Myocyte (in vitro differentiated cells): ENCODE measurements at places on chromosomes 11 and 22.

GRCh38 chr11:45280449-45280848 is 5.7 kb downstream of the SYT13 start:
- DNase-seq: no peak

GRCh38 chr11:123616505-123617198 is 37.8 kb downstream of the SCN3B start:
- DNase-seq: peak; percentile 88

- DNase-seq: no peak
Measured at GRCh38 chr22:47446331-47446730, 683.9 kb downstream of the TBC1D22A start.

- DNase-seq: no peak
Measured at GRCh38 chr11:134561331-134561720, 149.3 kb upstream of the B3GAT1 start.

DNA sequence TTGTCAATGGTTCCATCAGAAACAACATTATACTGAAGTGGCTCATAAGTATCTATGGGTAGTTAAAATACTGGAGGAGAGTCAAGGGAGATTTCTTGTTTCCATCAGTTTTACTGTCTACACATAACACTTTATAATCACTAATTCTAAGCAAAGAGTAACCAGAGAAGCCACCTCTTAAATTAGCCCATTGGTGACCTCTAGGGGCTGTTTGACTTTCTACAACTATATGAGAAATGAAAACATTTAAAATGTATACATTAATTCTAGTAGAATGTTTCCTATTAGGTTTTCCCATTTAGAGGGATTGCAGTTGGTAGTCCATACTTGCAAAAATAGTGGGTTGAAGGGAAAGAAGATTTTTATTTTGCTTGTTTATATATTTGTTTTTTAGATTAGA is 504.3 kb downstream of the FAM181B start:
- DNase-seq: no peak

DNA sequence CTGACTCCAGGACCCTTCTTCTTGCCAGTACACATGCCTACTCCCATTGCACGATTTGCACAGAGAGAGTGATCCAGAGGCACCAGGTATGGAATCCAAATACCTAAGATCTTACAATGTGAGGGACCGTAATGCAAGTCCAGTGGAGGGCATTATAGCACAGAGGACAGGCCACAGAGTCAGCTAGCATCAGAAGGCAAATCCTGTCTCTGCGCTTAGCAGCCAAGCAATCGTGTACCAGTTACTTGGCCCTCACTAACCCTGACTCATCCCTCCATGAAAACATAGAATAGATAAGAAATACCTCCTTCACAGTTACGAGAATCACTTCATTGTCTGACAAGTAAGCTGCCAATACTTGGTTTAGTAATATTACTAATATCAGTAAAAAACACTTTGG is 69.7 kb upstream of the SLC6A5 start:
- no peak for DNase-seq

- no peak for DNase-seq
Measured at GRCh38 chr11:112212710-112213109, 13.5 kb upstream of the PTS start.

GRCh38 chr11:39011797-39012196 is 2413.8 kb upstream of the RAG2 start:
- no peak for DNase-seq

DNA sequence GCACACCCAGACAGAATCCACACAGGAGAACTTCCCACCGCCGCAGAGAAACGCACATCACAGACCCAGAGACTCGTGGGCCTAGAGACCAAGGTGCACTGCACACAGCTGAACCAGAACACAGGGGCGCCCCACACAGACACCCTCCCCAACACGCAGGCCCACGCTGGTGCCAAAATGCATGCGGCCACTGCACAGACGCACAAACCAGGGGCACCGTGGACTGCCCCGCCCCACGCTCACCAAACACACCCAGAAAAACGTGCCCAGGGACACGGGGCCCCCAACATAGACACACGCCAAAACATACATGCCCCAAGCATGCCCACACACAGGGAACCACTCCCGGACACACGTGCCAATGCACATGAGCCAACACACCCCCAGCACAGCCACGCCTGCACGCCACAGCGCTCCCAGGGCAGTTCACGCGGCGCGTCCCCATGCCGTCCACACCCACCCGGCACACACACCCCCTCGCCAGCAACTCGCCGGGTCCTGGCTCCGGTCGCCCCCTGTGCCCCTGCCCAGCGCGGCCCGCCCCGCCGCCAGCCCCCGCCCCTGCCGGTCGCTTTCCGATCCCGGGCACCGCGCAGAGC is 7.8 kb downstream of the ELFN2 start:
- DNase-seq: no peak

GRCh38 chr11:22337596-22338485 is at the start of gene SLC17A6:
TSS of gene SLC17A6 (plus strand) at chr11:22338381. CDS start at chr11:22338534, 153 bp downstream.
- peak; percentile 56 for DNase-seq

GRCh38 chr11:19803506-19803998 is 90.9 kb downstream of the NAV2 start:
- DNase-seq: no peak

- DNase-seq: peak; percentile 89
Measured at GRCh38 chr11:44094260-44094868, 1.1 kb upstream of the EXT2 start.

GRCh38 chr22:49623715-49624114 is 204.0 kb downstream of the BRD1 start:
- no peak for DNase-seq

GRCh38 chr11:118084247-118084646 is 2.5 kb downstream of the SMIM35 start:
- no peak for DNase-seq

DNA sequence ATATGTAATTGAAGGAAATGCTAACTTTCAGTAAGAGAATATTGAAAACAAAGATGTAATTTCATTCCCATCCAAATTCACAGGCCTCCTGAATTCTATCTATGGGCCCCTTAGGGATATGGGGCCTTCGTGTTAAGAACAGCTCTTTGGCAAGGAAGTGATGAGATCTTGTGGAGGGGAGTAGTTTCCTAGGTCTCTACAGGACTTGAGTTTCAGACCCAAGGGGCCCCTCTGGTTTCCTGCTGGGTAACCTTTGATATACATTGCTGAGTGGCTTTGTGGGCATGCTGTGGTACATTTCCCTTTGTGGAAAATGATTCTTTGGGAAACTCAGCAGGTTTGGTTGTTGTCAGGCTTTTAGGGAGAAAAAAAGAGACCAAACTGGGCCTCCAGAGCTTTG is 6.2 kb downstream of the STIM1 start:
- no peak for DNase-seq

- peak; percentile 84 for DNase-seq
Measured at GRCh38 chr11:27621405-27622161, 78.7 kb downstream of the BDNF start.

DNA sequence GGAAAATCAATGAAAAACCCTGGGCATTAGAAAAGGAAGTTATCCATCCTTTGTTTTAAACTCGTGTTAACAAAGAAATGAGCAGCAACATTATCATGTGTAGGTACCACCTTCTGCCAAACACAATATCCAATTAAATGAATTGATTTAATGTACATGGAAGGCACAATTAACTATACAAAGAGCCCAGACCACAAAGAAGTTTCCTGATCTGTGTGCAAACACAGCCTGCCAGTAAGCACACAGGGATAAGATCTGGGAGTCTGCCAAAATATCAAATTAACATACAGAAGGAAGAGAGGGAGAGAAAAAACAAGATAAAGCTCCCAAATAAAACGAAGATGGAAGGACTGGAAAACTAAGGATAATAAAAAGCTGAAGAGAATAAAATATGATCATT is 54.1 kb upstream of the SLC25A1 start:
- DNase-seq: no peak

DNA sequence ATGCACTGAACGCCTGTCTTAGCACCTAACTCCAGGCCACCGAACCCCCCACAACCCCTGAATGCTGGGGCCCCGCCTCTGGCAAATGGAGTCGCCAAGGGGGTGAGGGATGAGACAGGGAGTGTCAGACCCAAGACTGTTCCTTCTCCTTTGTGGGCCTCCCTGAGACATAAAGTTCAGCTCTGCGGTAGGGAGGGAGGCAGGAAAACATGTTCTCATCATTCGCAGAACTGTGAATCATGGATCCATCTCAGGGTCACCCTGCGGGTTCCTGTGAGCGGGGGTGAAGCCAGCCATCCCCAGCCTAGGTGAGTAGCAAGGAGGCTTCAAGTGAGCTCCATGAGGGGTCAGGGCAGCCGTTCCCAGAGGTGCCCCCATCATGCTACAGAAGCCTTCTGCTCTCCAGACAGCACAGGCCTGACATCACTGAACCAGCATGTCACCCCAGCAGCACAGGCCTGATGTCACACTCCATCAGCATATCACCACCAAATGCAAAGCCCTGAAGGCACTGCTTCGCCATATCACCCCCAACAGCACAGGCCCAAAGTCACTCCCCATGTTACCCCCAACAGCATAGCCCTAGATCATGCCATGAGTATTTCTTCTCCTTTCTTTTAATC is 27.2 kb downstream of the TMPRSS6 start:
- no peak for DNase-seq

DNA sequence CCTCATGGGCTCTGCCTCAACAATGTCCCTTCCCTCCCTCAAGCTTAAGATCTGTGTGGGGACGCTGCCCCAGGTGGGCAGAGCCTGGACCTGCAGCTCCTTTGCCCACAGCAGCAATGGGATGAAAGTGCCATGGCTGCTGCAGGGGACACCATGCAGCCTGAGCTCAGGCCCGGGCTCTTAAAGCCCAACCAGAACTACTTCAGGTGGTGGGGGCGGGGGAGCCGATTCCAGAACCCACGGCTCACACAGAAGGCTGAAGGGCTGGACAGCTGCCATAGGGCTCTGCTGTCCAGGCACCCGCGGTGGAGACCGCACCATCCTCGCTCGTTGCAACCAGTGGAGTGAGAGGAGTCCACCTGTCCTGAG is 12.5 kb downstream of the CHID1 start:
- no peak for DNase-seq

DNA sequence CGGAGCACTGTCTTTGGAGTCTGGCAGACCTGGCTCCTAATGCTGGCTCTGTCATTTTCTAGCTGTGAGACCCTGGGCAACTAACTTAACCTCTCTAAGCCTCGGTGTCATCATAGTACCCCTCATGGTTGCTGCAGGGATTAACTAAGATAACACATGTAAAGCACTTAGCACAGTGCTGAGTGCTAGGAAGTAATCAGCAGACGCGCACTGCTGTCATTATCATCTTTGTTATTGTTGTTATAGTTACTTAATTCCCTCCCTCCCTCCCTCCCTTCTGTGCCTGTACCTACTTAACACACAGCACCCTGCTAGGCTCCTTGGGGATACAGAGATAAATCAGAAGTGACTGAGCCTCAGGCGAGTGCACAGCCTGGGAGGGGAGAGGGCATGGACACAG is 104.7 kb upstream of the PITPNB start:
- no peak for DNase-seq

- DNase-seq: no peak
Measured at GRCh38 chr22:37967637-37968451, 14.3 kb downstream of the POLR2F start.

DNA sequence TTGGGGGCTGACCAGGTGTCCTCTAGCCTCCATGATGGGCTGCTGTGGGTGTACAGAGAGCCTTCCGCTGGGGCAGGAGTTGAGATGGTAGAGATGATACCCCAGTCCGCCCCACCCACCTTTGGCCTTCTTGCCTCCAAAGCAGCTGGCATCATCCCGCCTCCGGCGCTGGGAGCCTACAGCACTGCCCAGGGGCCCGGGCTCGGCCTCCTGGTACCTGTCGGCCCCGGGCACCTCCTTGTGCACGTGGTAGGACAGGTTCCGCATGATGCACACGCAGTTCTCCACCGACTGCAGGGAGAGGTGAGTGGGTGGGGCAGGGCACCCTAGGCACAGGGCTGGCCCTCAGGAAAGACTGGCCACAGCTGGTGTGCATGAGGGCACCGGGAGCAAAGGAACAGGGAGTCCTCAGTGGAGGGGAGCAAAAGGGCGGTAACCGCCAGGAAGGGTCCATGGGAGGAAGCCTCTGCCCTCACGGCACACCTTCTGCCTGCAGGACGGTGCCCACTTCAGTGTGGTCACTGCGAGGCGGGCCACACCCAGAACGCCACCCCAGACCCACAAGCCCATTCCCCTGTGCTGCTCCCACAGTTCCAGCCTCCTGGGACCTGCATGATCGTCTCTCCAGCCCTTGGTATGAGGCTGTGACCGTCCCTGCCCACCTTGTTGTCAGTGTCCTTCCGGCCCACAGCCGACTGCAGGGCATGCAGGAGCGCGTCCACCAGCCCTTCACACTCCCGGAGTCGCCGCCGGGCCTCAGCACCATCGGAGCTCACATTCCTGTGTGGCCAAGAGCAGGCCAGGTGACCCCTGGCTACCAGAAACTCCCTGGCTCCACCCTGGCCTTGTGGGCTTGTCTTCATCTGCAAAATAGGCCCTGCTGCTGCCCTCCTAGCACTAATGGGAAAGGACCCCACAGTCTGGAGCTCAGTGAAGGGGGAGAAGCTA is 36.0 kb upstream of the TXNRD2 start:
- no peak for DNase-seq

DNA sequence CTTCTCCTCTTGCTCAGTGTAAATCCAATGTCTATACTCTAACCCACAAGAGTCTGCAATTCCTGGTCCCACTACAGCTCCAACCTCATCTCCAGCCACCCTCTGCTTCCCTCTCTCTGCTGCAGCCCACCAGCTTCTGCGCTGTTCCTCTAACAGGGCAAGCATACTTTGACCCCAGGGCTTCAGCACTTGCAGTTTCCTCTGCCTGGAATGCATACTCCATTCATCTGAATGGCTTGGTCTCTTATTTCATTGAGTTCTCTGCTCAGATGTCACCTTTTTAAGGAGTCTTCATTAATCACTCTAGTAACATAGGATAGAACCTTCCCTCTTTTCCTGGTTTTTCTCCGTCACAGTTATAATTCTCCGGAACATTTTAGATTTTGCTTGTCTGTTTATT is 141.6 kb downstream of the BUD13 start:
- no peak for DNase-seq

- DNase-seq: peak; percentile 85
Measured at GRCh38 chr11:46338988-46339666, 8.1 kb upstream of the DGKZ start.

DNA sequence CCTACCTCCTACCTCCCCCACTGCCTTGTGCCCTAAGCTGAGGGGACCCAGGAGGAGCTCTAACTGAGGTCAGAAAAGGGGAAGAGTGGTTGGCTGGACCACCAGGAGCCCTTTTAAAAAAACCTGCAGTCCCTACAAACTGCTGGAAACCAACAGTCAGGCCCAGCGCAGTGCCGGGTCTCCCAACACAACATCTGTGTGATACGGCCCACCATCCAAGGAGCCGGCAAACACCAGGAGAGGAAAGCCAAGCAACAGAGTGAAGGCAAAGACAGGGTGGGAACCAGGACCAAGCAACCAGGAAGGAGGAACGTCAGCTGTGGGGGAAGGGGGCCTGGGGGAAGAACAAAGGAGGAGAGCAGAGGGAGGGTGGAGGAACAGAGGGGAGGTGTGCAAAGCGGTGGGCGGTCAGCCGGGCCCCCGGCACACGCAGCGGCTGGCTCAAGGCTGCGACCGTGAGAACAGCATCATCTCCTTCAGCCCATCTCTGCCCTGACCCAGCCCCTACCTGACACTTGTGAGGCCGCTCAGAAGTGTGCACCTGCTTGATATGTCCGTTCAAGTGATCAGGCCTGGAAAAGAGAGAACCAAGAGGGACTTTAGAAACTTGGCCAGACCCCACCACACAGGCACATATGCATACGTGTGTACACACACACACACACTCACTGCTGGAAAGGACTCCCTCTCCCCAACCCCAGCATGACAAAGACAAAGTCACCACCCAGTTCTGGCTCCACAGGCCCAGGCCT is 3.6 kb downstream of the PATZ1 start:
- DNase-seq: no peak
